ENCODE measurements at places on chromosomes 4 and X.

DNA sequence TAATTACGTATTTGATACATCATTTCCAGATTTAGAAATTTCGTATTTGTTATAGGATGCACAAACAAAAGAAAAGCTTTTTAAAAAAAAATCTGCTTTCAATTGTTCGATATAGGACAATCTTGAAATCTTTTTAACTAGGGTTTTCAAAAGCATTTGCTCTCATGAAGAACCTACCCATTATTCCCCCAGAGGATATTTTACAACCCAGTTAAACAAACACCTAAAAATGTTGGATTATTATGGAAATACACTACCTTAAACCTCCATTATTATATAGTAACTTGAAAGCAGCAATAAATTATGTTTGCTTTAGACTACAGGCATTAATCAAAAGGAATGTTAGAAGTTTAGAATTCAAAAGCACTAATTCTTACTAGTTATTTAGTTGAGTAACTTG, 110.5 kb downstream of the PTPN13 start:
- DNase-seq = no peak

DNA sequence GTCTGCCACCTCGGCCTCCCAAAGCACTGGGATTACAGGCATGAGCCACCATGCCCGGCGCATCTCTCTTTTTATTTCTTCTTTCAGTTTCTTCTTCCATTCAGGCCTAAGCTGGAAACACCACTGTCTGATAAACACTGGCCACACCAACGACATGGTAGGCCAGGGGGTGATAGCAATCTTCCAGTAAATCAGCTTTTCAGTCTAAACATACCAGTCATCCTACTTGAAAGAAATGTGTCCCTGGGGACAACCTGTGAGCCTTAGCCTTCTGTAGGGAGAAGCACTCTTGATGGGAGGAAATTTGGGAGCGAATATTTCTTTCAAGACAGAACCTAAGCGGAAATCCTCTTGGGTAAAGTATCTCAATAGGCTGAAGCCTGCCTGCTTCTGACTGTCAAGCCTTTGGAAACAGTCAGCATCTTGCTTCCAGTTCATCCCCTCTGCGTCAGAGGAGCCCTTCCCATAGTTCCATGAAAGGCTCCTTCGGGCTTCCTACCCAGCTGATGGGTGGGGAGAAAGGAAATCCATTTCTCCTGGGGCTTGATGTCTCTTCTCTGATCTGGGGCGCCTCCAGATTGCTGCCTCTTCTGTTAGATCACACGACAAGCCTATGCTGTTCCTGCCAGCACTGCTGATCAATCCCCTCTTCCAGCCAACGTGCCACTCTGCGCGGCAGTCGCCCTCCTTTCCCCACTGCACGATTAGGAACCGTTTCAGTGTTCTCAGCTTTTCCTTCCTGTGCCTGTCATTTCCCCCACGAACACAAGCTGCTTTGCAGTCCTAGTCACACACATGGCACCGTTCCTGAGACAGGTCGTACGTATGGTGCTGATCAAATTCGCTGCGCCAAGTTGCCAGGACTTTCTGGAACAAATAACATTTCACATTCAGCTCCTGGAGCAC, 49.5 kb upstream of the CBR4 start:
- DNase-seq = no peak

GRCh38 chr4:57342411-57342810, 232.2 kb upstream of the IGFBP7 start:
- peak; percentile 14 for DNase-seq

DNA sequence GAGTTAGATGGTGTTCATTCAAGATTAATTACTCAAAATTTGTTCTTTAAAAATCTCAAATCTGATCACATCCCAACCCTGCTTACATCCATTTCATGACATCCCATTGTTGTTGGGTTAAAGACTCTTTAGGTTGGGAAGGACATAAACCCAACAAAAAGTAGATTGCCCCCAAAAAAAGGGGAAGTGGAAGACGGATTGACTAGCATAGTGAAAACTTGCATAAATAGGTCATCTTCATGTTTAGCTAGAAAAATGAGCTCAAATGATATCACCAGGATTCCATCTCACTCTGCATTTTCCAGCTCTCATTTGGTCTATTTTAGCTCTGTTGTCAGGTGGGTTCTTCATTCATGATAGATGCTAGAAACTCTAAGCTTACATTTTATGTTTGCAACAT, 18.5 kb upstream of the TET2 start:
- DNase-seq = no peak

DNA sequence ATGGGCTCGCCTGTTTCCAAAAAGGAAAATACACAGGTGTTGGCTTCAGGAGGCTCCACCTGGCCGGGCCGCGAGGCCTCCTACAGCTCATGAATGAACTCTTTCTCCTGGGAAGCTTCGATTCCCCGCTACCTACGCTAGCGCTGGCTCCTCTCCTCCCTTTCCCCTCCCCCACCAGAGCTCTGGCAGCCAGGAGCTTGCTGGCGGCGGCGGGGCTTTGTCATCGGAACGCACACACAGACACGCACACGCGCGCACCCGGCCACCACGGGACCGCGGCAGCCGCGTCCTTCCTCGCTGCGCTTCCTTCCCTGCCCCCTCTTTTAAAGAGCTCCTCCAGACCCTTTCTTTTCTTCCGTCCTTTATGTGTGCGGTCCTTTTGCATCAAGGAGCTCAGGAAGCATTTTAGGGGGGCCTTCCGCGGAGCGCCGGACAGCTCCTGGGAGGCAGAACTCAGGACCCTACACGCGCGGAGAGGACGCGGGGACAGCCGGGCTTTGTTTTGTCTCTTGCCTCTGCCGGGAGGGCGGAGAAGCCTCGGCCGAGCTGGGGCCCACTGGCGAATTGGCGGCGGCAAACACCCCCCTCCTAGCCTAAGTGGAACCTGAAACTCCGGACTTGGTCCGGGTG, 70.2 kb upstream of the BCOR start:
- DNase-seq = no peak

DNA sequence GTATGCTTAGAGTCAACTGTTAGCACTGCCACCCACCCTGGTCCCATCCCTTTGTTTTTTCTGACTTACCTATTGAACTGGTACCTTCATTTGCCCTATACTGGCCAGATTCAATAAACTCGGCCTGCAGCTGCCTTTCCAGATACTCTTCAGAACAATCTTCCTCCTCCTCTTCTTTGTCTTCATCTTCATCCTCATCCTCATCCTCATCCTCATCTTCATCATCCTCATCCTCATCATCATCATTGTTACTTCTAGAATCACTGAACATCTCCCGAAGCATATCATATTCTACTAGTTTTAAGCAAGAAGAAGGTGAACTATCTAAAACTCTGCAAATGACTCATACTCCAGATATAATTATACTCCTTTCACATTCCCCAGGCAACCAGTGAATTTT, 14.9 kb downstream of the TAF7L start:
- no peak for DNase-seq

DNA sequence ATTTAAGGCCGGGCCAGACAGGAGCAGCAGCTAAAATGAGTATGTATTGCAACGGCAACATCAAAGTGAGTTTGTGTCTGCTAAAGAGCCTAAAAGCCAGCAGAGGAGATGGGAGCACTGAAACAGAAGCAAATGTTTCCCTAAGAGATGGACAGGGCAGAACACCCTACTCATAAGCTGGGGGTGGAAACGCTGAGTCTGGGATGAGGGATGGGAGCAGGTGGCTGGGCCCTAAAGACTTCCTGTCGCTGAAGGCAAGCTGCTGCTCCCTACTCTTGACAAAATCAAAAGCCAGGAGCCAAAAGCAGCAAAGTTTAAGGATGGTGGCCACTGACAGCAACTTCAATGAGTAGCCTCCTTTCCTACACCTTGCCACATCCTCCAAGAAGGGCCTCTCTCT, 40.6 kb upstream of the NAP1L5 start:
- no peak for DNase-seq

- DNase-seq = no peak
Observed at GRCh38 chr4:59971952-59972351, 1228.2 kb upstream of the ADGRL3 start.

DNA sequence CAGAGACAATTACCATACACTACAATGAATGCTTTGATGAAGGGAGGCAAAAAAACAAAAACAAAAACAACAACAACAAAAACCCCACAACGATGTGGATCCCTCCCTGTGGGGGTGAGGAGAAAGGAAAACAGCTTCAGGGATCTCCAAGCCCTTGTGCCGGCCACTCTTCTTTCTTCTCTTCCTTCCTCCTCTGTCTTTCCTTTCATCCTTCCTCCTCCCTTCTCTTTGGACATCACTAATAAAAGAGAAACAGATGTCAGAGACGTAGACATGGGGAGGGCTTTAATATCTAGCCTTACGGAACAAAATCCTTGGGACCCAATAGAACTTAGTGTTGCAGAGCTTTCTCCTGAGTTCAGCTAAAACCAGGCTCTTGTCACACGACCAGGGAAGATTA, 18.8 kb upstream of the STX18 start:
- DNase-seq = no peak

DNA sequence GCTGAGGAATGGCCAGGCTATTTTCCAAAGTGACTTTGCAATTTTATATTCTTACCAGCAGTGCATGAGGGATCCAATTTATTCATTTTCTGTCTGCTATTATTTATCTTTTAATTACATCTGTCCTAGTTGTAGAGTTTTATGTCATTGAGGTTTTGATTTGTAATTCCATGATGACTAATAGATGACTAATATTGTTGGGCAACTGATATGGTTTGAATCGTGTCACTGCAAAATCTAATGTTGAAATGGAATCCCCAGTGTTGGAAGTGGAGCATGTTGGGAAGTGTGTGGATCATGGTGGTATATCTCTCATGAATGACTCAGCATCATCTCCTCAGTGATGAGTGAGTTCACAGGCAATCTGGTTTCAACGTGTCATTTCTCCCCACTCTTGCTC, 201.5 kb downstream of the TBX22 start:
- peak; percentile 14 for DNase-seq

DNA sequence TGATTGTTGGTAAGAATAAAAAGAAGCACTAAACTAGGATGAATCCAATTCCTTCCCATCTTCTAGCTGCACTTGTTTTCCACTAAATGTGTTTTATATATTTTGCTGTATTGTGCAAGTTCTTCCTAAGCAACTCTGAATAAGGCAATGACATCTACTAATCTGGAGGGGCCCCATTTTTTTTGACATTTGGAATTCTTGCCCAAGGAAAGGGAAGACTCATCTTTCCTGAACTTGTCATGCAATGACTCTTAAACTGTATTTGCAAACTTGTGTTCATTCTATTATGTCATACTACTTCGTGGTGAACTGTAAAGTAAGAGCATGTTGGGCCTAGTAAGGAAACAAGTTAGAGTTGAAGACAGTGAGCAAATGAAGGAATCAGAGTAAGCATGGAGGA, 45.9 kb downstream of the FREM3 start:
- DNase-seq = no peak

DNA sequence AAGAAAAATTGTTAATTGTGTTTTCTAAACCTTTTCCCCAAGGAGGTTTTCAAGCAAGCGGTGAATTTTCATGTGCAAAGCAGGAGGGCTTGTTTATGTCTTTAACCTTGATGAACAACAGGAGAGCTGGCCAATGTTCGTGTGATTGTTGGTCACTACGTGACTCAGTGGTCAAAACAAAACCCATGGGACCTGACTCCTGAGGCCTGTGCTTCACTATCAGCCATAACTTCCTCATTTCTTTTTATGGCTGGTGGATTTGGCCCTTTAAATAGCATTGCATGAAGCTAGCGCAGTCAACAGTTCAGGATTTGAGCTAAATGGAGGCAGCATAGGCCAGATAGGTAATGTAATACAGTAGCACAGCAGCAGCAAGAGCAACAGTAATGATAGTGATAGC, 80.5 kb downstream of the MID1IP1 start:
- DNase-seq = no peak

- no peak for DNase-seq
Observed at GRCh38 chr4:2332201-2332975, 70.5 kb upstream of the MXD4 start.

DNA sequence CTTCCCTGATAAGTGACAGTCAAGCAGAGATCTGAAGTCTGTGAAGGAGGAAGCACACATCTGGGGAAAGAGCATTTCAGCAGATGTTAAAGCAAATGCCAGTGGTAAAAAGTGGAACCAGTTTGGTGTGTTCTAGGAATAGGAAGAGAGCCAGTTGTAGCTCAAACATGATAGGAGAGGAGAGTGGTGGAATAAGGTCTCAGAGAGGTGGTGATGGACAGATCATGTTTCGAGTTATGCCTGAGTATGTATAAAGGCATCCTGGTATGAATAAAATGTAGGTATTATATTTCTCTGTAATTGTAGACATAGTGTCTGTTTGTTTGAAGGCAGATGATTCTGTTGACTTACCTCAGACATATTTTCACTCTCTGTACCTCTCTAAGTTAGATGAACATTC, 89.1 kb downstream of the LARP7 start:
- no peak for DNase-seq

All from iris pigment epithelial cell (primary cell).